MV-4-11 (cell line): ENCODE measurements at places on chromosomes 5 and 9.

DNA sequence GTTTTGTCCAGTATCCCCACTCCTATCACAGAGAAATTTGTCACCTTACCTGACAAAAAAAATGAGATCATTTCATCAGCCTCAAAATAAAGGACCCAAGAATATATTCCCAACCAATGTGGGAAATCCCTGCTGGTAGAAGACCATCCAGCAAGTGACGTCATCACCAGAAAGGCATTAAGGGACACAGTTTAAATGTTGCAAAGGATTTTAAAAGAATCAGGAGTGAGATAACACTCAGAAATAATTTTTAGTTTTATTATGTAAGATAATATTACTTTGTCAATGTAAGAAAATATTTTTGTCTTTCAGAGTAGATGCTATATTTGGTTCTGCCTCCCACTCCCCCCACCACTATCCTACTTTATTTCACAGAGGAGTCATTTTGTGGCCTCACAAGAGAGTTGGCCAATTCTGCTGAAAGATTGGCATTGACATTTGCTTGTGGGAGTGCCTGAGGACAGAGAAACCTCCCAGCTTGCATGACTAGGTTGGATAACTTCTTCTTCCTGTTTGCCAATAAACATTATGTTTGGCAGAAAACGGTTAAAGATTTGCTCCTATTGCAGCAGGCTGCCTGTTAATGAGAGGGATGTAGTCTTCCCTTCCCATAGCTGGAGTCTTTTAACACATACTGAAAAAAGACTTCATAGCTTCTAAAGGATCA lies 288.6 kb upstream of the DAB2 start:
- peak; percentile 85 for DNase-seq

DNA sequence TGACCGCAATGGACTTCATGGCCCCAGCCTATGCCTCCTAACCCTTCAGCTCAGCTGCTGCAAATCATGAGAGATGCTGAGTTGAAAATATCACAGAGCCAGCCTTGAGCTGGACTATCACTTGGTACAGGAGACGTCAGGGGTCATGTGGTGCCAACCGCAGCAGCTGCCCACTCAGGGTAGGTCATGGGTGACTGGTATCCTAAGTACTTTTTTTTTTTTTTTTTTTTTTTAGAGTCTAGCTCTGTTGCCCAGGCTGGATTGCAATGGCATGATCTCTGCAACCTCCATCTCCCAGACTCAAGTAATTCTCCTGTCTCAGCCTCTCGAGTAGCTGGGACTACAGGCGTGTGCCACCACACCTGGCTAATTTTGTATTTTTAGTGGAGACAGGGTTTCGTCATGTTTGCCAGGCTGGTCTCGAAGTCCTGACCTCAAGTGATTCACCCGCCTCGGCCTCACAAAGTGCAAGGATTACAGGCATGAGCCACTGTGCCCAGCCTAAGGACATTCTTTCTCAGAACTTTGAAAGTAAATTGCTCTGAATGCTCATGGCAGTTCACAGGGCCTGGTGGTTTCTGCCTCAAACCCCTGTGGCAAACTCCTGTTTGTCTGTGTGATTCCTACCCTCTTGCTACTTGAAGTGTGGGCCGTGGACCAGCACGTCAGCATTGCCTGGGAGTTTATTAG lies 21.3 kb downstream of the WWC1 start:
- DNase-seq: peak; percentile 15

DNA sequence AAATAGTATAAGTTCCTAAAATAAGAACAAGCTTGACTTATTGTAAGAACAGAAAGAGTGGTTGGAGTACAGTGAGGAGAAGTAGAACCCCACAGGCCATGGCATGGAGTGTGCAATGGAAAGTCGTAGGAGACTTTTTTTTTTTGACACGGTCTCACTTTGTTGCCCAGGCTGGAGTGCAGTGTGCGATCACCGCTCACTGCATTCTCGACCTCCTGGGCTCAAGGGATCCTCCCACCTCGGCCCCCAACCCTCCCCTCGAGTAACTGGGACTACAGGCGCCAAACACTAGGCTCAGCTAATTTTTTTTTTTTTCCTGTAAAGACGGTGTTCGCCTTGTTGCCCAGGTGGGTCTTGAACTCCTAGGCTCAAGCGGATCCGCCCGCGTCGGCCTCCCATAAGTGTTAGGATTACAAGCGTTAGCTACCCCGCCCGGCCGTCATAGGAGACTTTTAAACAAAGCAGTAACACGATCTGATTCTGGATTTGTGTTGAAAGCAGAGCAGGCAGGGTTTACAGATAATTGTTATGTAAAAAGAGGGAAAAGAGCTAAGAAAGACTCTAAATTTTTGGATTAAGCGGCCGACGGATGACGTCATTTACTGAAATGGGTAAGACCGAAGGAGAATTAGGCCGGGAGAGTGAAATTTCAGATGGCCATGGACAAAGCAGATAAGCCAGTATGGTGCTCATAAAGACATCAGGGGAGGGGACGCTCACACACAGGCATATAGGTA lies 752 bp downstream of the TSTD2 start:
- DNase-seq: no peak

- DNase-seq: no peak
Measured at GRCh38 chr5:154676508-154676907, 78.7 kb upstream of the LARP1 start.

GRCh38 chr9:90808890-90809685 lies 7.5 kb downstream of the SYK start:
- peak; percentile 78 for DNase-seq

DNA sequence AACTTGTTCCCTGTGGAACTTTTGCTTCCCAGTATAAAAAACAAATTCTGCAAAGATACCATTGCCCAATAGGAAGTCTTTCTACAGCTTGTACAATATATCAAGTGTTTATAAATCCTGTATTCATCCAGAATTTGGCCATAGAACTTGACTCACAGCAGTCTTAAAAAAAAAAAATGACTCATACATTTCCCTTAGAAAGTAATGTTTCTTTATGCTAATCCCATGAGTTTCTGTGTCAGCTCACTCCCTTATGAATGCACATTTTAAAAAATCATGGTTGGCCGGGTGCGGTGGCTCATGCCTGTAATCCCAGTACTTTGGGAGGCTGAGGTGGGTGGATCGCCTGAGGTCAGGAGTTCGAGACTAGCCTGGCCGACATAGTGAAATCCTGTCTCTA lies 89.3 kb upstream of the DMRT1 start:
- peak; percentile 80 for DNase-seq

DNA sequence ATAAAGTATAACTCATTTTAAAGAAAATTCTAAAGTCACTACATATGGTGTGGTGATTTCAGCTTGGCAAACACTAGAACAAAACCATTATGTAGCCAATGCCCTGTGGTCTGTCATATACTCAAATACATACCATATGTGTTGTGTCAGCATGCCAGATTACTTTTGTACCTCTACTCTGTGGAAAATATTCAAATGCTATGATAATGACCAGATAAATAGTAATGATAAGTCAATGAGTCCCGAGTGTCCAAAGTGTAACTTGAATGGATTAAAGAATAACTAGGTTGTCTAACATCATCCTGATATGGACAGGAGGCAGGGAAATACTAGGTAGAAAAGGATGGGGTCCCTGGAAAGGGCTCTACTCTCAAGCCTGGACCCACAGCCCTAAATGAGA lies 58.0 kb upstream of the IL6ST start:
- DNase-seq: no peak

DNA sequence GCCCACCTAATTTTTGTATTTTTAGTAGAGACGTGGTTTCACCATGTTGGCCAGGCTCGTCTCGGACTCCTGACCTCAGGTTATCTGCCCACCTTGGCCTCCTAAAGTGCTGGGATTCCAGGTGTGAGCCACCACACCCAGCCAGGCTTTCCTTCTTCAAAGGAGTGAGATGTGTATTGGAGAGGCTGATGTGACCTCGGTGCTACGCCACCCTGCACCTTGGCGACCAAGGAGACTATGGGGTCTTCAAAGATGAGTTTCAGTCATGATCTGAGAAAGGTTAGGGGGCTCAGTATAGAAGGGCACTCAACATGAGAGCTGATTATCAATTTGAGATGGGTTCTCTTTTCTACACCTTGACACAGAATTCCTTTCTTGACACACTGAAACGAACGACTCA lies 284.2 kb upstream of the WWC1 start:
- no peak for DNase-seq

- DNase-seq: no peak
Measured at GRCh38 chr9:81137976-81138568, 551.3 kb downstream of the TLE1 start.
